Retinal pigment epithelial cell (primary cell): ENCODE measurements at places on chromosomes 16 and 17.

DNA sequence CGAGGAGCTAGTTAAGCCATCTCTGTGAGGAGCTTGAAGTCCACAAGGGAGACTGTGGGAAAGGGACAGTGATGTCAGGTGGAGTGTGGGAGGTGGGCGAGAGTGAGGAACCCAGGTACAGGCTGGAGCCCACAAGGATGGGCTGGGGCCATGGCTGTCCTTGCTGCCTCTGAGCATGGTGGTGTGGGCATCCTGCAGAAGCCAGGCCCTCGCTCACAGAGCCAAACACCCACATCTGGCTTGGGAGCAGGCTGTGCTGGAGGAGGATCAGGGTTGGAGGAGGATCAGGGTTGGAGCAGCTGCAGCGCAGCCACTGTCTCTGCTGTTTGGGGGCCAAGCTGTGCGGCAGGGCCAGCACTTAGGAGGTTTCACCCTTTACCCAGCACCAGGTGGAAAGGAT is 58.2 kb upstream of the ENPP7 start:
- no peak for DNase-seq

DNA sequence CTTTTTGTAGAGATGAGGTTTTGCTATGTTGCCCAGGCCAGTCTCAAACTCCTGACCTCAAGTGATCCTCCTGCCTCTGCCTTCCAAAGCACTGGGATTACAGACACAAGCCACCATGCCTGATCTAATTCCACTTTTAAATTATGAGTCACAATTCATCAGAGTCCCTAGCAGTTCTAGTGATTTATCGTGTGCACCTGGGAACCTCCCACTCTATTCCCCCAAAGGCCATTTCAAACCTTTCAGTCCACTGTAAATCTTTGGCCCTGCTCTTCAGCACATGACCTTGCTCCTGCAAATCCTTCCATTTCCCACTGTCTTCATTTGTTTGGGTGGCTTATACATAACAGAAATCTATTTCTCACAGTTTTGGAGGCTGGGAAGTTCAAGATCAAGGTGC is 73.0 kb downstream of the HS3ST2 start:
- DNase-seq, result no peak

- DNase-seq, result peak; percentile 70
These were observed 13.4 kb downstream of the BCO1 start for GRCh38 chr16:81251871-81252270.

GRCh38 chr17:8412089-8412488 is 14.5 kb upstream of the RNF222 start:
- DNase-seq, result no peak

DNA sequence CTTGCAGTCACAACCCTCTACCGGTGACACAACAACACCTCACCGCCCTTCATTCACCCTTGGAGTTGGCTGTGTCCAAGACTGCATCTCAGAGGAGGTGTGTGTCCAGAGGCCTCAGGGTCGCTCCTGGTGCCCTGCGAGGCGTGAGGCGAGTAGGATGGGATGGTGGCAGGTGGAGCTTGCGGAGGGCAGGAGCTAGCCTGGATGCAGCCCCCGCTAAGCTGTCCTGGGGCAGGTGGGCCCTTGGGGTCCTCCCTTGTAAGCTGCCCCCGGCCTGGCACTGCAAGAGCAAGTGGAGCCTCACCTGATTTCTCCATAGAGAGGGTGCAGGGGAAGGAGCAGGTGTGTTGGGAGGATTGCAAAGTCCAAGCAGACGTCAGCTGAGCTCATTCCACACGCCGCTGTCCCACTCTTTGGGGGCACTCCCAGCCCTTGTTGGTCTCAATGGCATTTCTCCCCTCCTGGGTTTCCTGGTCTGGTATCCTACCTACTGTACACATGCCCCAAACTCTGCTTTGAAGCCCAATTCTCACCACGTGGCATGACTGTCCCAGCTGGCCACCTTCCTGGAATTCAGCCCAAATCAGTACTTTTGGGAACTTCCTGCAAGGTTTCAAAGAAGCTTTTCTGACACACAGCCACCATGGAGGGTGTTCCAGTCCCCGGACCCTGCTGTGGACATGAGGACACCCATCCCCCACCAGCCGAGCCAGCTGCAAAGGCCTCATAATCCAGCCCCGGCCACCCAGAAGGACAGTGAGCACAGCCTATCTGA is 18.1 kb upstream of the ICAM2 start:
- no peak for DNase-seq

DNA sequence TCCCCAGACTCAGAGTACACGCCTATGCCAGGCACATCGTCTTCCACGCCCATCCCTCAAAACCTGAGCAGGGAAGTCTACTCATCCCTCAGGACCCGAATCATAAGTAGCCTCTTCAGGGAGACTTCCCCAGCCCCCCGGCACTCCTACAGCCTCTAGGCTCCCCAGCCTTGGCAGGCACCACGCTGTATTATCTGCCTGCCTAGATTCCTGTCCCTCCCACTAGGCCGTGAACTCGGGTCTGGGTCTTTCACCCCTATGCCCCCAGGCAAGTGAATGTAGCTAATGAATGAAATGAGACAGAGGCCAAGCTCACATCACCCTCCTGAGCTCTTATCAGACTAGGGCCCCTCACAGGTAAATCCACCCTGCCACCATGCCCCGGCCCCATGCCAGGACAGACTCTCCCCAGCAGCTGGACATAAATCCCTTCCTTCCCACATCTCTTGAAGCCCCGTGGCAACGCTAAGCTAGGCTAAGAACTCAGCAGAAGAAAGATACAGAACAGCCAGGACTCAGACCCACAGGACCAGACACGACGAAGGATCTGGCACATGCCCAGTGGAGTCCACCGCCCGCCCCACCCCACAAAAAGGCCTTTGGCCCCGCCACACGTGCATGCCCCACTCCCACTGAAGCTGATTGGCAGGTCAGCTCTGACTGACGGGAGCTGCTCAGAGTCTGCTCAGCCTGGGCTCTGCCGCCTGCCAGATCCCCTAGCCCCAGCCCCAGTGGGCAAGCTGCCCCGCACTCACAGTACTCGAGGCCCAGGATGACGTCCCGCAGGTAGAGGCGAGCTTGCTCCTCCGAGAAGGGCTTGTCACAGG is 13.0 kb downstream of the CAMKK1 start:
- no peak for DNase-seq

- DNase-seq, result no peak
These were observed 65.8 kb upstream of the RPH3AL start for GRCh38 chr17:418421-418751.
